Effector CD4-positive, alpha-beta T cell (primary cell): ENCODE measurements at places on chromosomes 11 and 22.

DNA sequence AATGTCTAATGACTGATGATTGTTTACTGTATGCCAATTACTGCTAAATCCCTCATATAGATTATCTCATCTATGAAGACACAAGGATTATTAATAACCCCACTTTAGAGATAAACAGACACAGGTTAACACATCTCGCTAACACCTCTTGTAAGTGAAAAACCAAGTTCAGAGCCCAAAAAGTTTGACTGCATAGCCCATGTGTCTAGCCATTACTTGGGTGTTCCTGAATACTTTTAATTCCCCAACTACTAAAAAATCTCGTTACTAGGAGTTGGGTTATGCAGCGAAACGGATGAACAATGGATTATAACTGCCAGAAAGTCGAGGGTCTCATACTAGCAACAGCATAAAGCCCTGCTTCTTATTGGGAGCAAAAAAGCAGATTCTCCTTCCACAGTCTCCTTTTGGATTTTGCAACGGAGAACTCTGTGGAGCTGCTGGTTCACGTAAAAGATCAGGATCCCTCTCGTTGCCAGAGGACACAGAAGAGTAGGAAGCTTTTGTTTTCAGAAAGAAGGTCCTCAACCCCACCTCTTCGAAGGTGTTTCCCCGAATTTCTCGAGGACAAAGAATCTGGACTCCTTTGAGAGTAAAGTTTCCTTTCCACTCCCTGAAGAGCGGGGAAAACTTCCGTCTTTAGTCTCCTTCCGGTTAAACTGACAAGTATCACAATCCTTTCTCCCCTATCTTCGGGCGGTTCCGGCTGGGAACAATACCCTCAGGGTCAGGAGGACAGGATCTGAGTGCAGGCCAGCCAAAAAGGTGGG lies 979 bp downstream of the ZBED5 start:
- no peak for DNase-seq

- no peak for DNase-seq
Measured at GRCh38 chr22:39422721-39423120, 23.1 kb downstream of the TAB1 start.

DNA sequence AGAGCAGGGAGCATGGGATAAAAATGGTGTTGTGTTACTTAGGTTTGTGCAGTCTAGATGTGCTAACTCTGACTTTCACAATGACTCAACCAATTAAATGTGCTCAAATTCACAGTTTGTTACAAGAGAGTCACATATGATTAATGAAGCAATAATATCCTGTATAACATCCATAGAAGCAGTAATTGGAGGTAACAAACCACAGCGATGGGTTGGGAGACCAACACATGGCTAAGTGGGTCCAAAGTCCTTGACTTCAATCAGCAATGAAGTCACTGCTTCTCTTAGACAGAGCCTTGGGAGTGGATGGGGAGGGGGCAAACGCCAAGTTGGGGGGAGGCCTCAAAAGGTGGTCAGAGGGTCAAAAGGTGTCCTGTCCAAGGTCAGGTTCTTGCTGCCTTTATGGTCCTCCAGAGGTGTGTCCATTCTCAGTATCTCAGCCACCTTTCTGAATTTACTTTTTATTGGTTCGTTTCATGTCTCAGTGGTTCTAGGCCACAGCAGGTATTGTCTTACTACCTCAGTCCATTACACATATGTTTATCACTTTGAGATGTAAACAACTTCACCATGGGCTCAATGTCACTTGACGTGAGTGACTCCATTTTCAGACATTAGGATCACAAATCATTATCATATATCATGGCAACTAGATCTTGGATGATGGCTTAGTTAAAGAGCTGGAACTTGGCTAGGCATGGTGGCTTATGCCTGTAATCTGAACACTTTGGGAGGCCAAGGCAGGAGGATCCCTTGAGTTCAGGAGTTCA lies 32.4 kb downstream of the SLN start:
- no peak for DNase-seq

GRCh38 chr22:22196018-22196533 lies 48.5 kb upstream of the VPREB1 start:
- DNase-seq = no peak

- DNase-seq = no peak
Measured at GRCh38 chr22:41263704-41264103, 22.3 kb downstream of the RANGAP1 start.

DNA sequence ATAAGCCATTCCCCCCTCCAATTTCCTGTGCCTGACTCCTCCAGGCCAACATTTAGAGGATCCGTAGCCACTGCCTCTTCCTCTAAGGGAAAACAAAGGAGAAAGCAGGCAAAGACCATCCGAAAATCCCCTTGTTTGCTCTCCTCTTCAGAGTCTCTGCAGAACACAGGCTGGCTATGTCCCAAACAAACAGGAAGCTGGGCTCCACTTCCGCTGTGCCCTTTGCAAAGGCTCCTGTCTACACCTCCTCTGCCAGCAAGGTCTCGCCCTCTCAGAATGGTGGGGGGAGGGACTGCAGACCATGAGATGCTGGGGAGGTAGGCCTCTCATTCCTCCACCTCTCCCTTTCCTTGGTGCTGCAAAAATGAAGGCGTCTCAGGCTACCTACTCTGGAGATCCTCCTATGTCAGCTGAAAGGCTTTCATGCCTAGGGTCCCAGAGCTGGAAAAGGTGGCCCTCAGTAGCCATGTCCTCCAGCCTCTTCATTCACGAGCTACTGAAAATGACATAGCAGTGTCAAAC lies 596.2 kb downstream of the BUD13 start:
- DNase-seq = no peak

GRCh38 chr11:102196816-102197215 lies 86.6 kb downstream of the YAP1 start:
- DNase-seq = no peak

- DNase-seq = no peak
Measured at GRCh38 chr22:23834793-23835483, 3.9 kb downstream of the DERL3 start.

- no peak for DNase-seq
Measured at GRCh38 chr22:47030881-47031627, 268.6 kb downstream of the TBC1D22A start.

DNA sequence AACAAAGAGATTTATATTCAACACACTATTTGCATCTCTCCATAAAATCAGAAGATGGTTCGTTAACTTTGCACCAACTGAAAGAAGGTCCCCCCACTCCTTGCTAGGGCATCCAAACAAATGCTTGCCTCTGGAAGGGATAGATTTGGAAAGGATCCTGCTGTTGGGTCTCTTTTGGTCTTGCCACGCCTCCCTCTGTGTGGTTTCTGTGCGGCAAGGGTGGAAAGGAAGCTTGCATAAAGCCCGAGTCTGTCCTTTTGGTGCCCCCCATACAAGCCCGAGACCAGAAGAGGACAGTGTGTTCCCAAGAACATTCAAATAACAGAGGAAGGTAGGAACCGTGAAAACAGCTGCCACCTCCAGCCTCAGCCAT lies 15.1 kb downstream of the SCGB1A1 start:
- DNase-seq = no peak

GRCh38 chr11:74749127-74749964 lies 697 bp downstream of the RNF169 start:
- DNase-seq = peak; percentile 10

GRCh38 chr22:45169591-45170466 lies 6.1 kb downstream of the NUP50 start:
- no peak for DNase-seq
